Stimulated activated CD8-positive, alpha-beta memory T cell treated with anti-CD3 and anti-CD28 coated beads, Interleukin-2, amount 100 ng/mL, for 1 hour (primary cell): ENCODE measurements at places on chromosomes 16 and 17.

DNA sequence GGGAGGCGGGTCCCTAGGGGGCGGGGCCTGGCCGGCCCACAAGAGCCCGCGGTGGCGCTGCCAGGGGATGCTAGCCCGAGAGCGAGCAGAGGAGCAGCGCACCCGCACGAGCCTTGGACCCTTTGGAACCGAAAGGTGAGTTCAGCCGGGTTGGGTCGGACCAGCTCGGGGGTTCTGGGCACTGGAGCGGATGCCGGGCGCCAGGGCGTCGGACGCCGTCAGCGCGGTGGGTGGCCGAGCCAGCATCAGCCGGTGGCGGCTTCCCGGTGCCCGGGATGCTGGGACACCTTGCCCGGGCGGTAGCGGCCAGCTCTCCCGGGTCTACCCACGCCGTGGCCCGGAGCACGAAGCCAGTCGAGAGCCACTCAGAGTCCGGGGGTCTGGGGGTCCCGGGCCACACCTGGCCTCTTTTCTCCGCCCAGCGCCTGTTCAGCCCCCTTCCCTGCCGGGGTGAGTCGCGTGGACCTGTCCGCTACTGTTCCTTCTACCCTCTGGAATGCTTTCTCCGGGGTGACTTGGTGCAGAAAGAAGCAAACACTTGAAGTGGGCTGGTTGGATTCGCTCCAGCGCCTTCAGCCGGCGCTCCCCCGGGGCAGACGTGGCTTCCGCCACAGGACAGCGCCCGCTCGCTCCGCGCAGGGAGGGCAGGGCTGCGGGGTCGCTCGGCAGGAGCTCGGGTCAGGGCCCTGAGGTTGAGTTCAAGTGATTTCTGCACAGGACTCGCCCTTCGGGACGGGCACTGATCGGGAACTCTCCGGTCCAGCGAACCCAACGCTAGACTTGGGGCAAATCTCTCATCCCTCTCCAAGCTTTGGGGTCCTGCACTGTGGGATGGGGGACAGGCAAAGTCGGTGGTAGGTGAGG lies at the start of gene SCNN1G:
Gene SCNN1G (plus strand): TSS at position 67 of the 864 bp plus-strand sequence. CDS start 3,527 bp downstream, outside the sequence.
- DNase-seq = no peak

GRCh38 chr16:57676553-57677085 lies 8.5 kb downstream of the ADGRG3 start:
- no peak for DNase-seq

- DNase-seq = no peak
These were observed 38.3 kb downstream of the CYB561 start for GRCh38 chr17:63407741-63408330.

DNA sequence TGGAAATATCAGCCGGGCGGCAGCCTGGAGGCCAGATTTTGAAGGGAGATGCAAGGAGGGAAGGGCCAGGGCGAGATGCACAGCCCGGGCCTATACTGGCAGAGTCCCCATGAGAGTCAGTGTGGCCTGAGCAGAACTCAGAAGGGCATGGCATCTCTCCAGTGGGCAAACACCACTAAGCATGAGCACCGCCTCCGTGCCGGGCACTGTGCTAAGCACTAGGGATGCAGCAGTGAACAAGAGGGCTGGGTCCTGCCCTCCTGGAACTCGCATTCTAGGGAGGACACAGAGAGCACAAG lies 33.5 kb downstream of the TK2 start:
- no peak for DNase-seq

DNA sequence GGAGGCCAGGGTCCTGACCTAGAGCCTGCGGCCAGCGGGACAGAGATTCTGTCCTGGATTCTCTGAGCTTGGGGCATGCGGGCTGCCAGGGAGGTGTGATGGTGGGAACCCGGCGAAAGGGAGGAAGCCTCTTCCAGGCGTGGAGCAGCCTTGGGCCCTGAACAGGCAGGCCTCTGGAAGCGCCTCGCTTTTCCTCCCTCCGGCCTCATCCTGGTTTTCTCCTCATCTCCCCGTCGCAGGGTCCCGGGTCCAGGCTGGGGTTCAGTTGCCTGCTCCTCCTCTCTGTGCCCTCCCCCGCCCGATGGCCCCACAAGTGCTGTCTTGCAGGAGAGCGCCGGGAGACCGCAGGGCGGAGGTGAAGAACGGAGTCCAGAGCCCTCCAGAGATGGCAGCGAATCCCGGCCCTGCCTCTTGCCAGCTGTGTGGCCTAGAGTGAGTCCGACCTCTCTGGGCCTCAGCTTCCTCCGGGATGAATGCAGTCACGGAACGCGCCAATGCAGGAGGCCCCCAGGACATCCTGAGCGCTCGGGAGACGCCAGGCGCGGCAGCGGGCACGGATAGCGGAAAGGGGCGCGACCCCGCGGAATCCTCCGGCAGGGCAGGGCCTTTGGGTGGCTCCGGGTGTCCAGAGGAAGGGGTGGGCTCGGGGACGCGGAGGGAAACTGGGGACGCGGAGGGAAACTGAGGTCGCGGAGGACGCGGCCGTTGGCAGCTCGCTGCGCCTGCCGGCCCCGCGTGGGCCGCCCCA lies 553 bp upstream of the RAB11FIP4 start:
- DNase-seq = no peak

DNA sequence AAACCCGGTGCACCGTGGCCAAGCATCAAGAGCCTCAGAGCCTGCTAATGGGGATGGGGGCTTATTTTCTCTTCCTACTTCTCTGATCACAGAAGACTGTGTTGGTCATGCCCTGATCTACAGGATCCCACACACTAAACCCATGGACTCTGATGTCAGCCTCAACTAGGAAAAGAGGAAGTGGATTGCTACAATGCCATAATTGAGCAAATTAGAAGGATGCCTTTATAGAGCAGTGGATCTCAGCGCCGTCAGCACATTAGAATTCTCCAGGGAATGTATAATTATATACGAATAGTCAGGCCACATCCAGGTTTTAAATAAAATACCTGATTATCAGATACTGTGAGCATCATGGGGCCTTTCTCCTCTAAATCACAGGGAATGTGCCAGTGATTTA lies 64.8 kb downstream of the VAT1L start:
- DNase-seq = no peak

DNA sequence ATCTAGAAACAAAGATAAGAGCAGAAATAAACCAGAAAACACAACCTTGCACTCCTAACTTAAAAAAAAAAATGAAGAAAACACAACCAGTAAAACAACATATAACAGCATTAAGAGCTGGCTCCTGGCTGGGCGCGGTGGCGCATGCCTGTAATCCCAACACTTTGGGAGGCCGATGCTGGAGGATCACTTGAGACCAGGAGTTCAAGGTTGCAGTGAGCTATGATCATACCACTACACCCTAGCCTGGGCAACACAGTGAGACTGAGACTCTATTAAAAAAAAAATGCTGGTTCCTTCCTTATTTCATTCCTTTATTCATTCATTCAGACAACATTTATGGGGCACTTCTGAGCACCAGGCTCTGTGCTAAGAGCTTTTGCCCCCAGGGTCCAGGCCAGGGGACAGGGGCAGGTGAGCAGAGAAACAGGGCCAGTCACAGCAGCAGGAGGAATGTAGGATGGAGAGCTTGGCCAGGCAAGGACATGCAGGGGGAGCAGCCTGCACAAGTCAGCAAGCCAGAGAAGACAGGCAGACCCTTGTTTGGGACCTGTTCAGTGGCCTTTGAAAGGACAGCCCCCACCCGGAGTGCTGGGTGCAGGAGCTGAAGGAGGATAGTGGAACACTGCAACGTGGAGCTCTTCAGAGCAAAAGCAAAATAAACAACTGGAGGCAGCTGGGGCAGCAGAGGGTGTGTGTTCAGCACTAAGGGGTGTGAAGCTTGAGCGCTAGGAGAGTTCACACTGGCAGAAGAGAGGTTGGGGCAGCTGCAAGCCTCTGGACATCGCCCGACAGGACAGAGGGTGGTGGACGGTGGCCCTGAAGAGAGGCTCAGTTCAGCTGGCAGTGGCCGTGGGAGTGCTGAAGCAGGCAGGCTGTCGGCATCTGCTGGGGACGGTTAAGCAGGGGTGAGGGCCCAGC lies 2.6 kb downstream of the STH start:
- no peak for DNase-seq
